Stimulated activated CD8-positive, alpha-beta memory T cell treated with anti-CD3 and anti-CD28 coated beads, Interleukin-7, amount 100 ng/mL, for 1 hour (primary cell): ENCODE measurements at places on chromosomes 11 and 22.

DNA sequence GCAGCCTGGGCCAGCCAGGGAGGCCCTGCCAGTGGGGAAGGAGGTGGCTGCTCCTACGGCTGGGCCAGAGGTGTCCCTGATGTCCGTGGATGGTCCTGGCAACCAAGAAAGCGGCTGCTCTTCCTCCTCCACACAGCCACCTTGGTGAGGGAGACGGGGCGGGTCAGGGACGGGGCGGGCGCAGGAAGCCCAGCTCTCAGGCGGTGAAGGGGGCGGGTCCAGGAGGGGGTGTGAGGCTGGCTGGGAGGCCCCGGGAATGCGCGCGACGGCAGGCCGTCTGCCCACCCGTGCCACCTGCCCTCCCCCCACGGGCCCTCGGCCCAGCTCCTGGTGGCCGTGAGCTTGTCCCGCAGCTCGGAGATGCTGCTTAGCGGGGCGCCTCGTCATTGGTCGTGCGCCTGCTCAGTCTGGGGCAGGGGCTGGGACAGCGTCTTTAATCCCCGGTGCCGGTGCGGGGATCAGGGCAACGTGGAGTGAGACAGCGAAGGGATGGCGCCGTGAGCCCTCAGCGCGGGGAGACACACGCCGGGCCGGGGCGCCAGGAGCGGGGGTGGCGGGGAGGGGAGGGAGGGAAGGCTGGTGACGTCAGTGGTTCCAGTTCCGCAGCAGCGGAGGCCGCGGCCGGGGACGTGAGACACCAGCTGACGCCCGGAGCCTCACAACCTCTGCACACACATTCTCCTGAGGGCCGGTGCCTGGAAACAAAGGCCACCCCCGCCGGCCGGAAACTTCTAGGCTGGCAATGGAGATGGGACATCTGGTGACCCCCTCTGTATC is 6.7 kb upstream of the BRSK2 start:
- DNase-seq: peak; percentile 53

DNA sequence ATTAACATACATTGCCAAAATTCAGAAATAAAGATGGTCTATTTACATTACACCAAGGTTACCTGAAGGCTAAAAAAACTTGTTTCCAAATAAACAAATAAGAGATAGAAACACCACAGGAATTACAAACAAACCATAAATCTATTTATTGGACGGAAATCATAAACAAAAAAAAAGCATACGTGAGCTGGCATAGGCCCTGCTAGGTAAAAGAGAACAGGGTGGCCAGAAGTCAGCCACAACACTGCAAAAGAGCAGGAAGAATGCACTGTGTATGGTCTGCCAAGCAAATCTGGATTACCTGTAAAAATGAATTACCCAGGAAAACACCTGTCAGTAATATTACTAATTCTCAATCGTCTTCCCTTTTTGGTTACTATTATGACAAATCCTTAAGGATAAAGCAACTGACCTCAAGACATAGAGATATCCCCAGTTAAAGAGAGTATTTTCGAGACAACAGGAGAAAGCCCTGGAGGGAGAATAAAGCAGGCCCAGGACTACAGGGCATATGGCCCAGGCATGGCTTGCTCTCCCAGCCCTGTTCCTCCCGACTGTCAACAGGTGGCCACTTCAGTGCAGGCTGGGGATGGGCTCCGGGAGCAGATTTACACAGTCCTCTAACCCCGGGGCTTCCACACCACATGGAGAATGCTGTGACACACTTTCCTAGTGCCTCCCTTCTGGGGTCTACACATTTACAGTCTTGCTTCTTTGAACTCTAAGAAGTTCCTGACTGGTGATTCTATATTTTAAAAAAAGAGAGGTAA is 18.0 kb downstream of the PPP2R1B start:
- no peak for DNase-seq

GRCh38 chr11:65857853-65858680 is at the start of gene CFL1:
CFL1 (minus strand) TSS chr11:65858180; CDS start chr11:65858099, 81 bp downstream.
- DNase-seq: peak; percentile 93

DNA sequence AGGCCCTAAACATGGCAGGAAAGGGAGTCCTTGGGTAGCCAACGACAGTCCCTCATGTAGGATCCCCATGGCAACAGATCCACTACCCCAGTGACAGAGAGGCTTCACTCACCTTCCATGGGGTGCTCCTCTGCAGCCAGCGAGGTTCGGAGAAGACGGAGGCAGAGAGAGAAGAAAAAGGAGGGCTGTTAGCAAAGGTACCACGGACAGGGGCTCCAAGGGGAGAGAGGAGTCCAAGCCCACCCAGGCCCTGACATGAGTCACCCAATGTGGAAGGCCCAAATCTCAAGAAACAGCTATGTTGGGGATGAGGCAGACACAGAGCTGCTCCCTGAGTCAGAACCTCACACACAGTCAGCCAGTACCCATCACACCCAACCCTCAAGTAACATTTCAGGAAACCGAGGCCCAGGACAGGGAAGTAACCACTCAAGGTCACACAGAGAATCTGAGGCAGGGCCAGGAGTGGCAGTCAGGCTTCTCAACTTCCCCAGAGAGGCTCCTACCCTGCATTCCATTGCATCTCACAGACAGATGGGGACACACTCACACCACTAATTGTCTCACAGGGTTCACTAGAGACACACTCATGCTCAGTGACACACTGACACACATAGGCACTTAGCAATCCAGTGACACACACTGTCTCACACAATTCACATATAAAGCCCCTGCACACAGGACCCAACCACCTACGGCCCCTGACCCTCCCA is 25.2 kb downstream of the NRXN2 start:
- DNase-seq: no peak

DNA sequence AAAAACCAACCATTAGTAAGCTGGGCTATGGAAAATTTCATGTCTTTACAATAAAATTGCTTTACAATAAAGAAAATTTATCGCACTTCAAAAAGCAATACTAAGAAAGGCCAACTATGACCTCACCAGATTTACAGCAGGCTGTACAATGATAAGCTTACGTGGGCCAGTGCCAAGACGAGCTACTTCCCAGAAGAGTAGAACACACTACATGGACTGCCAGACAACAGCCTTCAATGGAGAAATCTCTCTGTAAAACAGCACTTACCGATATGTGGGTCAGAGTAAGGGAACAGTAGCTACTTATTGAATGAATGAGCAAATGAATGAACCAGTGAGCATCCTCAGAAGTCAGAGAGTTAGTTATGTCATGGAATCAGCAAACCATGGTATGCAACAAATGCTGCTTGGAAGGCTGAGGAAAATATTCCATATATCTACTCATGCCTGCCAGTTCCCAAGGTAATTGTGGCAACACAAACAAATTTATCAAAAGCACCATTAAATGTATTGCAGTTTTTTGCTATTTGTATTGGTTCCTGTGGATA is 74.4 kb downstream of the SLC36A4 start:
- DNase-seq: no peak

GRCh38 chr22:48340191-48340590 is 1487.5 kb downstream of the BRD1 start:
- no peak for DNase-seq

- DNase-seq: no peak
Measured at GRCh38 chr11:119742263-119742861, 13.4 kb upstream of the NECTIN1 start.

DNA sequence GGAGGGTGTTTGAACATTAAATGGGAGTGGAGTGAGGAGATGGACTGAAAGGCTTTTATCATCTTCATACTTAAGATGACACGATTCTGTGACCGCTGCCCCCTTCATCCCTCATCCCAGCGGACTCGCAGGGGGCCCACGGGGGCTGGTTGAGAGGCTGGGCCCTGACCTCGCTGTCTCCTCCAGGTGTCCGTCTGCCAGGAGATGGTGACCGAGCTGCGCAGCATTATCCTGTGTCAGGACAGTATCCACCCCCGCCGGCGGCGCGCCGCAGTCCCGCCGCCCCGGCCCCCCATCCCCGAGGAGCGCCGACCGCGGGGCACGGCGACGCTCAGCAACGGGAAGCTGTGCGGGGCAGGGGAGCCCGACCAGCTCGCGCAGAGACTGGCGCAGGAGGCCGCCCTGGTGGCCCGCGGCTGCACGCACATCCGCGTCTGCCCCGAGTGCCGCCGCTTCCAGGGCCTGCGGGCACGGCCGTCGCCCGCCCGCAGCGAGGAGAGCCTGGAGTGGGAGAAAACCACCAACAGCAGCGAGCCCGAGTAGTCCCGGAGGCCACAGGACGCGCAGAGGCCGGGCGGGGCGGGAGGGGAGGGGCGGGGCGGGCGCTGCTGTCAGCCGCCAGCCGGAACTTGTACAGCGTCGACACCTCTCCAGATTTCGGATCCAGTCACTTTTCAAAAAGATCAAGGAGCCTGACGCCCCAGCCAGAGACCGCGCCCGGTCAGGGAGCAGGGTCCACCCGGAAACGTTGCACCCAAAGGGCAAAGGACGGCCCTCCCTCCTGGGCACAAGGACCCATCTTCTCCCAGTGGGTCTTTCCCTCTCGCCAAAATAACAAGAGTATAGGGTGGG is 38.0 kb upstream of the TBCEL start:
- DNase-seq: no peak

DNA sequence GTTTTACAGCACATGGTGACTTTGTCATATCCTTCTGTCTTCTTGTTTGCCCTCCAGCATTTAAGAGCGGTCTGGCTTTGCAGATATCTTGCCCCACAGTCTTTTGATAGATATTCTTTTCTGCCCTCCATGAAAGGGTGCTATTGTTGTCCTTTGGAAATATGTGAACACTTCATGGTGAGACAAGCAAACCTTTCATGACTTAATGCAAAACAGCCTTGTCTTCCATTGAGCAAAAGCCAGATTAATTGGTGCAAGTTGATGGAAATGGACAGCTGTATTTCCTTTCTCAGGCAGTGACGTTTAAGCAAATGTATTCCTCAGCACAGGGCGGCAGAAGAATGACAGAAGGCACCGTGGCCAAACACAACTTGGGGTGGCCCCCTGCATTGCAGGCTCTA is 4.4 kb downstream of the DCPS start:
- no peak for DNase-seq

- DNase-seq: no peak
Measured at GRCh38 chr11:36253238-36253637, 36.0 kb downstream of the COMMD9 start.

GRCh38 chr11:125995313-125995712 is 49.5 kb downstream of the VSIG10L2 start:
- no peak for DNase-seq

DNA sequence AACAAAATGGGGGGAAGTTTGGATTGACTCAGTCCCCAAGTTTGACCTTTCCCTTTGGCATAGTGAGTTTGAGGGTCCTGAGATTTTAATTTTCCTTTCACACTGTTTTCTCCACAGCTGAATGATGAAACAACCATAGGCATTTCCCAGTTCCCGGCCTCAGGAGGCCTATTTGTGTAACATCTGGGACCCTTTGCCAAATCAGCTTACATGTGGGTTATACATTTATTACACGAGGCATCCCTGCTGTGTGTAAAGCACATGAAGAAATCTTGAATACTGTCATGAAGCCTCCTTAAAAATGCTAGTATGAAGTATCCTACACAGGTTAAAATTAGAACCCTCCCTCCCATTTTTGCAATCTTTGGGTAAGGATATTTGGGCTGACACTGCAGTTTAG is 44.6 kb upstream of the SPON1 start:
- no peak for DNase-seq

GRCh38 chr11:14255238-14255534 is 103.8 kb downstream of the RRAS2 start:
- no peak for DNase-seq

- DNase-seq: no peak
Measured at GRCh38 chr11:131465039-131465438, 94.6 kb downstream of the NTM start.

GRCh38 chr22:48872271-48873190 is 955.1 kb downstream of the BRD1 start:
- DNase-seq: no peak

DNA sequence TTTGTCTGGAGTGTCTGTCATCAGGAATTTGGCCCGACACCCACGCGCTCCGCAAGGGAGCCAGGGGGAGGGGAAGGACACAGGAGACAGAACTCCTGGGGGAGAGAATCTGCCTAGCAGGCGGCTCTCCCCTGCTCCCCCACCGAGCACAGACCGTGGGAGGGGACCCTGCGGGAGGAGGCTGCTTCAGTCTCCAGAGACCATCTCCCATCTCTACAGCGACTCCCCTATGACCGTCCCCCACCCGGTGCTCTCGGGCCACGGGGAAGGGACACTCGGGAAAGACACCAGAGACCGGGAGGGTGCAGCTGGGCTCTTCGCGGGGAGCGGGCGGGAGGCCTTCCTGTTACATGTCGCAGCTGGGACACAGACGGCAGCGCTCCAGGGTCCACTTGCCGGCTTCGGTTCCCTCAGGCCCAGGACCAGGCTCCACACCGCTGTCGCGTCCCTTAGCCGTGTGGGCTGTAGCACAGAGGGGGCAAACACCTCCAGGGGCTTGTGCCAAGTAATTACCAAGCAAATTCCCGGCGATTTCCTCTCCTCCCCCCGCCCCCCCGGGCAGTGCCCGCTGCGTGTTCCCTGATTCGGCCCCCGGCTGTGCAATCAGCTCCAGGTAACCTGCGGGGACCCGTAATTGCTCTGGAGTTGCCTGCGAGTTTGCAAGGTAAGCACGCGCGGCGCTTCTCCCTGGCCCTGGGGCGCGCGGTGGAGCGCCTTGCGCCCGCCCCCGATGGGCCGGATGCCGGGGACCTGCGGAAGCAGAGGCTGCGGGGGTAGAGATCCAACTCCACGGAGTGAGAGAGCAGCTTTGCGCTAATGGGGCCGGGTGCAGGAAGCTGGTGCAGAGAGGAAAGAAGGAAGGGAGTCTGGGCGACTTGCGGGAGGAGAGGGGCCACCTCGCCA is 155.1 kb upstream of the CADM1 start:
- no peak for DNase-seq

DNA sequence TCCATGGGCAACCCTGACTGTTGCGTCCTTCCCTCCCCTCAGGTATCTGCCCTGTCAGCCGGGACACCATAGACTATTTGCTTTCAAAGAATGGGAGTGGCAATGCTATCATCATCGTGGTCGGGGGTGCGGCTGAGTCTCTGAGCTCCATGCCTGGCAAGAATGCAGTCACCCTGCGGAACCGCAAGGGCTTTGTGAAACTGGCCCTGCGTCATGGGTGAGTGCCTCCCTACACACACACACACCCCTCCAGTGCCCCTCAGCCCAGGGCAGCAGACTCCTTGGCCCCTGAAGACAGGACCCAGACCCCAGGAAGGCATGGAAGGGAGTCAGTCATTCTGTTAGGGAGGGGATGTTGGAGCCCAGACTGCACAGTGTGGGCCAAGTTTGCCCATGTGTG is 17.9 kb upstream of the UVRAG start:
- DNase-seq: no peak

DNA sequence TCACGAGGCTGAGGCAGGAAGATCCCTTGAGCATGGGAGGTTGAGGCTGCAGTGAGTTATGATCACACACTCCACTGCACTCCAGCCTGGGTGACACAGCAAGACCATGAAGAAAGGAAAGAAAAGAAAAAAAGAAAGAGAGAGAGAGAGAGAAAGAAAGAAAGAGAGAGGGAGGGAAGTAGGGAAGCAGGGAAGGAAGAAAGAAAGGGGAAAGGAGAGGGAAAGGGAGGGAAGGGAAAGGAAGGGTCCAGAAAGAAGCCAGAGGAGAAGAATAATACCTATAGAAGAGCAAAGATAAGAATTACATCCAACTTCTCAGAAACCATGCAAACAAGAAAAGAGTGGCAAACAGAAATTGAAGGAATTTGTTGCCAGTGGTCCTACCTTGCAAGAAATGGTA is 17.2 kb upstream of the ZFTA start:
- no peak for DNase-seq
